ENCODE measurements at places on chromosomes 2 and 18.

DNA sequence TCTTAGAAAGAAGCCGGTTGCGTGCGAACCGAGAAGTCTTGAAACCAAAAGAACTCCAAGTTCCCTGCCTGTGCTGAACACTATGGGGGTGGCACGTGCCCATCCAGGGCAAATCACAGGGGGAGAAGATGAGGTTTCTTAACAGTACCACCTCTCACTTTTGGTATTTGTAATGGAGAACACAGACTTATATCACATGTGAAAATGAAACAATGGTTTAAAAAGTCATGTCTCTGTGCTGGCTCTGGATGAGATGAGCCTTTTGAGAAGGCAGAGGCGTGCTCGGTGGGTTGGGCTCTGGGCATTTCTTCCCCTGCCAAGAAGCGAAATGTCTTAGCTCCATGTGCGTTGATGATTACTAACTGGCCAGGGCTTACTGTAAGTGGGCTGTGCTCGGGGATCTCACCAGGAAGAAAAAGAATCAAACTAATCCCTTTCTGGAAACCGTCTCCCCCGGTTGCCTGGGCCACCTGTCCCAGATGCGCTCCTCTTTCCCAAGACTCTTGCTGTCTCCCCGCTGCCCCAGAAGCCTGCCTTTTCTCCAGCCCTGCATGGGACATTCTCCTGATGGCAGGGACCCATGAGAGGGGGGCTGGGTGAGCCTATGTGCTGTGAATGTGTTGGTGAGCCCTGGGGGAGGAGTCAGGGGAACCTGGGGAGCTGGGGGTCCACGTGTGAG, 252.9 kb downstream of the PRKCE start:
- no peak for DNase-seq

GRCh38 chr18:3726238-3726951, 276.4 kb downstream of the TGIF1 start:
- DNase-seq, result no peak

DNA sequence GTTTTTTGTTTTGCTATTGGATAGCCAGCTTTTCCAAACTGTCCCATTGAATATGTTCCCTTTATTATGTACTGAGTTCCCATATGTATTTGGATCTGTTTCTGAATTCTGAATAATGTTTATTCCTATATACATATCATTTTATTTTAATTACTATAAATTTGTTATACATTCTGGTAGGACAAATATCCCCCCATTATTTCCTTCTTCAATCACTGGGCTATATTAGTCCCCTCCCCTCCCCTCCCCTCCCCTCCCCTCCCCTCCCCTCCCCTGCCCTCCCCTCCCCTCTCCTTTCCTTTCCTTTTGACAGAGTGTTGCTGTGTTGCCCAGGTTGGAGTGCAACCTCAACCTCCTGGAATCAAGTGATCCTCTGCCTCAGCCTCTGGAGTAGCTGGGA, 26.3 kb downstream of the RAB3GAP1 start:
- no peak for DNase-seq

DNA sequence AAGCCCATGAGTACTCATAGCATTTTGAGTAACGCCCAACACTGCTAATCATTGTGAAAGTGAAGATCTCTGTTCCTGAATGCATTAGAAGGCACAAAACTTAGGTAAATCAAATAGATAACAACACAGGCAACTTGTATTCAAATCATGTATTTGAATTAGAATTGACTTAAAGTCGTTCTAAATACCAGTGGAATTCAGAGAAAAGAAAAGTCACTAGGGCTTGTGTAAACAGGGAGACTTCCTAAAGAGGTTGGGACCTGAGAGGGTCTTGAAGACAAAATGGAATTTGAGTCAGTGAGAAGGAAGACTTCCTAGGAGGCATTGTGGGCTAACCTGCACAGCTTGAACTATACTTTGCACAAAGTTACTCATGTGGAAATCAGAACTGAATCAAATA, 127.2 kb downstream of the CTNNA2 start:
- no peak for DNase-seq

DNA sequence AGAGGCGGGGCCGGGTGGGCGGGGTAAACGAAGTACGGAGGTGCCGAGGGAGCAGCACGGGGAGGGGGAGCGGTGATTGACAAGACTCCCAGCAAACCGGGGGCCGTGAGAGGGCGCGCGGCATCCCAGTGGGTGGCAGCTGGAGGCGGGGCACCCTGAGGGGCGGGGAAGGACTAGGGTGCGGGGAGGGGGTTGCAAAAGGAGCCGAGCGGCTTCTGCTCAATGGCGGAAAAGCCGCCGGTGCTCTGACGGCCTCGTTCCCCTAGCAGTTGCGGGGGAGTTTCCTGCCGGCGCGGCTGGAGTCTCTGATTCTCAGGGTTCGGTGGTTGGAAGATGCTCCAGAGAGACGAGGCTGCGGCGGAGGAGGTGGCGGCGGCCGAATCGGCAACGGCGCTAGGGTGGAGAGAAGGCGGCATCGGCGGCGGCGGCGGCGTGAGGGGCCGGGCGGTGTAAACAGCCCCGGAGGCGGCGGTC, at the start of gene PPM1B:
TSS of gene PPM1B (plus strand) at position 195 of the 474 bp plus-strand sequence. CDS start 32,325 bp downstream, outside the sequence.
- DNase-seq, result no peak

GRCh38 chr2:10471046-10471571, 23.0 kb upstream of the ODC1 start:
- no peak for DNase-seq

DNA sequence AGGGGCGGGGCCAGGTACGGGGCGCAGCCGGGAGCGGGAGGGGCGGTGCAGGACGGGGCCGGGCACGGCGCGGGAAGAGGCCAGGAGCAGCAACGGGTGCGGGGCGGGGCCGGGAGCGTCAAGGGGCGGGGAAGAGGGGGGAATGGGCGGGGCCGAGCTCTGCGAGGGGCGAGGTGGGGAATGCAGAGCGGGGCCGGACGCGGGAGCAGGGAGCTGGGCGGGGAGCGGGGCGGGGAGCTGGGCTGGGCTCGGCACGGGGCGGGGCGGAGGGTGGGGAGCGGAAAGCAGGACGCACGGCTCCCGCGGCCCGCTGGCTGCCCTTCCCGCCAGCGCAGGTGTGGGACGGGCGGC, at the start of gene IMPA2:
TSS of gene IMPA2 (plus strand) at position 316 of the 351 bp plus-strand sequence. CDS start 163 bp downstream, outside the sequence.
- DNase-seq, result no peak

- no peak for DNase-seq
Observed at GRCh38 chr18:21786526-21786925, 45.9 kb downstream of the MIB1 start.

GRCh38 chr2:147910990-147911473, 66.2 kb downstream of the ACVR2A start:
- peak; percentile 62 for DNase-seq

GRCh38 chr2:53397085-53397484, 370.5 kb upstream of the CHAC2 start:
- DNase-seq, result no peak

DNA sequence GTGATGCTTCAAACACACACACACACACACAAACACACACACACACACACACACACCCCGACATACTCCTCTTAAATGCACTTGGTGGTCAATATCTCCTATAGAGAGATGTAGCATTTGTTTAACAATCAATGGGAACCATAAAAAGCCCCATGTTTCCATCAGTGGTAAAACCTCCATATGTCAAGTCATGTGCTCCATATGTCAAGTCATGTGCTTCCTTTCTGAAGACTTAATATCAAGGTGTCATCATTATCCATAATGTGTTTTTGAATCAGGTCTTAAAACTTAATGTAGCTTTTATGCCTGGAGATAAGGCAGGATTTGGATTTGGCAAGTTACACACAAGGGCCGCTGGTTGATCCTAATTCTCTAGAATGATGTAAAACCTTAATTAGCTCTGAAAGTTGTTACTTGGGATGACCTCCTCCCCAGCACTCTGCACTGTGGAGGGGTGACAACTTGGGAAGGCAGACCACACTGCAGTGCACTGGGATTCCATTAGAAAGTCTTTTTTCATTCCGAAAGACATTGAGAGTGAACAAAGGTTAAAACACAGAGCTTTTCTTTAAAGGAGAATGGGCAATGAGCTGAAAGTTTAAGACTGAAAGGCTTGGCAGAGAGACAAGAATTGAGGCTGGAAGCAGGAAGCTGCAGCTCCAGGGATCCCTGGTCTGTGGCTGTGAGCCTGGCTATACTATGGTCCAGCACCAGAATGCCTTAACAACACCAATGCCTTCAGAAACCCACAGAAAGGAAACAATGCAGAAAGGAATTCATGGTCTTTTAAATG, 26.4 kb downstream of the ALK start:
- DNase-seq, result no peak

DNA sequence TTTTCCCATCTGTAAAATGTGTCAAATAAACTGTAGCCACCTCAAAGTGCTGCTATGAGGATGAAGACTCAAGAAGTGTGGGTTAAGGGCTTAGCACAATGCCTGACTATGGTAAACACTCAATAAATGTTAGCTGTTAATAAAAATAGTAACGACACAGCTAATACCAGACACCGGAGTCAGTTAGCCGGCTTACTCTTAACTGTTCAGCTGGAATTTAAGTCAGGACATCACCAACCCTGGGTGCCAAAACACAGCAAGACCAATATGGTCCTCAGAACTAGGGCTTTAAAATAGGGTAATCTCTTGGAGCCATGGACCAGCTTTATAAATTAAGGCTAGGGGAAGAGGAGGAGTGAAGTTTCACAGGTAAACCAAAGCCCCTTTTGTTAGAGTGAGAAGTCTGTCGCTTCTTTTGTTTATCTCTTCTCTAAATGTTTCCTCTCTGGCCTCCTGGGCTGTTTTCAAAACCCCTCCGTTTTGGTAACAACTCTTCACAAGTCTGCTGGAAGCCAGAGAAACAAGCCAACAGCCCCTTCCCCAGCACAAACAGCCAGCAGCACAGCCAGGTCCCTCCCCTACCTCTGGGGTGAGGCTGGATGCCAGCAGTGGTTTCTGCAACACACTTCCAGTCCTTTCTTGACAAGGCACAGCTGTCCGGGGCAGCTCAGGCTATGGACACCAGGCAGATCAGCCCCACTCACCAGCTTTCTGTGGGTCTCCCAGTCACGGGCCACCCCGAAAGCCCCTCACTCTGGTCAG, 13.8 kb upstream of the FZD7 start:
- DNase-seq, result no peak

DNA sequence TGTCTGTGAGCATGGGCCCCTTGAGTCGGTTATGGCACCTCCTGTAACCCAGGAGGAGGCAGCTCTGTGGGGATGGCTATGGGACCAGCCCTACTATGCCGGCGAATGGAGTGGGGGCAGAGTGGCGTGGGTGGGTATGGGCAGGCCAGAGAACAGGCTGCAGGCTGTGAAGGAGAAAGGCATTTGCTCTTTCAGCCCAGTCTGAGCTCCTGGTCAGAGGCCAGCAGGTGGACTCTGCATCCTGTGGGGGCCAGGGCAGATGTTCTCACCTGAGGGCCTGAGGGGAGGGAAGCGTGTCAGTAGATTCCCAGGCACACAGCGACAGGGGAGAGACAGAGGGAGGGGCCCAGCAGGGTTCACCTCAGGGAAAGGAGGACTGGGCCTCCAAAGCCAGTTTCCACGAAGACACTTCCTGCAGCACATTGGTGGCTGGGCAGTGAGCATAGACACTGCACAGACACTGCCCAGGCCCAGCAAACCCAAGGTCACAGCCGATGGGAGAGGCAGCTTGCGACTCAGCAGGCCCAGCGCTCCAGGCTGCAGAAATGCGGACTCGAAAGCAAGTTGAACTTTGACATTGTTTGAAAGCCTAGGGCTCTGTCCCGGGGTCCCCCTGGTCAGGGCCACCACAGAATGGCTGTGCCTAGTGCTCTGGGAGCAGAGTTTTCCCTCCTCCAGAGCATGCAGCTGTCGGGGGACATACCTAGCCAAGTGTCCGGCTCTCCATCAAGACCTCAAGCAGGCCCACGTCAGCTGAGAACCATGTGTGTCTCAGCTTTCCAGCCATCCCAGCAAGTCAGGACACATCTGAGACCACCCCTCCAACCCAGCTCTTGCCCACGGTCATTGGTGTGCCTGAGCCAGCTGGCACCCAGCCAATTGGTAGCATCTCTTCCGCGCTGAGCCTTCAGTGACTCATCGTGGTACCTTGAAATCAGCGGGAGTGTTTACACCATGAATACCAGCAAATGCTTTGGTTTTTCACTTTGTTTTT, 53.8 kb downstream of the TGOLN2 start:
- no peak for DNase-seq

GRCh38 chr2:24011250-24012104, 1.6 kb downstream of the MFSD2B start:
- peak; percentile 97 for DNase-seq

- no peak for DNase-seq
Observed at GRCh38 chr2:22691666-22692065, 693.3 kb upstream of the KLHL29 start.

DNA sequence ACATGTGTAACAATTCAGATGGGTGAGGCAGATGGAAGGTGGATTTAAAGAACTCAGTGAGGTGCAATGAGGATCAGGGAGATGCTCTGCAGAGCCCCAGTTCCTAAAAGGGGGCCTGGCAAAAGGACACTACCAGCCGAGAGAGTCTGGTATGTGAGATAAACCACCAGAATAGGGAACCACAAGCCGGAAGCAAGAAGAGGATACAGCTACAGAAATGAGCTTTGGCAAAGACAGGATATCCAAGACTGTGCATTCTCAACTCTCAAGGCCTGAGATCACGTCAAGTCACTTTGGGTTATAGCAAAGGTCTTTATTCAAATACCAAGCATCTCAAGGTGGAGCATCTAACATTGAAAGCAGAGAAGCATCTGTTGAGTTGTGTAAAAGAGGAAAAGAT, 293.5 kb downstream of the ARHGAP15 start:
- no peak for DNase-seq

DNA sequence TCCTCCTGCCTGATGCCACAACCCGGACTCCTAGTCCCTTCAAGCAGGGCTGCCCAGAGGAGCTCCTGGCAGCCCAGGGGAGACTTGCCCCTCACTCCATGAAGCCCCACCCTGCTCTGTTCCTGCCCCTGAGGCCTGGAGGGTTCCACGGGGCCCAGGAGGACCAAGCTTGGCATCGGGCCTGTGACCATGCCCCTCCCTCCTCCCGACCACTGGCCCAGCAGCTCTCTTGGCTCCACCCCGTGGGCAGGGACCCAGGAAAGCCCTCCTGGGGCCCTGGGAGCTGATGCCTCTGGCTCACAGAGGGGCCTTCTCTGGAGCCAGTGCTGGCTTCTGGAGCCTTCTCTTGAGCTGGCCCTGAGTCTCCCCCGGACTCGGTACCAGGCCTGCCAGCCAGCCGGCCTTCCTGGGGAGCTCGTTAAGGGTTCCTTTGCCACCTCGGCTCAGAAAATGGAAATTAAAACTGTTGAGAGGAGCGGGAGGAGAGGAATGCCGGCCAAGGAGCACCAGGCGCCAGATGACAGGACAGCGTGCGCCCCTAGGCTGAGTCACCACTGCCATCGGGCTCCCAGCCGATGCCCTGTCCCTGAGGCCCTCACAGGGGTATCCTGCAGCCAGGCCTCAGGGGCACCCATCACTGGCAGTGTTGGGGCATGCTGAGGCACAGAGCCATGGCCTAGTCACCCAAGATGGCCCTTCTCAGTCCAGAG, 40.6 kb upstream of the SNED1 start:
- DNase-seq, result no peak

- no peak for DNase-seq
Observed at GRCh38 chr2:196409376-196409775, 230.1 kb upstream of the CCDC150 start.
